ENCODE measurements at places on chromosomes 3 and 15.

- no peak for DNase-seq
Observed at GRCh38 chr3:153257673-153258351, 95.8 kb downstream of the RAP2B start.

DNA sequence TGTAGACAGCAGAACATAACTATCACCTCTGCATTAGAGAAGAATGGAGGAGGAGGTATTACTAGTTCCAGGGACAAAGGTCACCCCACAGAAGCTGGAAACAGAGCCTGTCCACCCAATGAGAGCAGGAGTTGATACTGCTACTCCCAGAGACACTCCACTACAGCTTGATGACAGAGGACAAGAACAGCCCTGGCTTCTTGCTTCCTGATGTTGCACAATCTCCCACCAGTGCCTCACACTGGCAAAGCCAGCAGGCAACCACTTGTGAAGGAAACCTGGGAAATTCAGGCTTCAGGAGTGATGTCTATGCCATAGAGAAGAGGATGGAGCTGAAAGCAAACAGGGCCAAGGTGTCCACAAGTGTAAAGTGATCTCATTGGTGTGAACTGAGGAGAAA is 78.0 kb upstream of the POU1F1 start:
- no peak for DNase-seq

DNA sequence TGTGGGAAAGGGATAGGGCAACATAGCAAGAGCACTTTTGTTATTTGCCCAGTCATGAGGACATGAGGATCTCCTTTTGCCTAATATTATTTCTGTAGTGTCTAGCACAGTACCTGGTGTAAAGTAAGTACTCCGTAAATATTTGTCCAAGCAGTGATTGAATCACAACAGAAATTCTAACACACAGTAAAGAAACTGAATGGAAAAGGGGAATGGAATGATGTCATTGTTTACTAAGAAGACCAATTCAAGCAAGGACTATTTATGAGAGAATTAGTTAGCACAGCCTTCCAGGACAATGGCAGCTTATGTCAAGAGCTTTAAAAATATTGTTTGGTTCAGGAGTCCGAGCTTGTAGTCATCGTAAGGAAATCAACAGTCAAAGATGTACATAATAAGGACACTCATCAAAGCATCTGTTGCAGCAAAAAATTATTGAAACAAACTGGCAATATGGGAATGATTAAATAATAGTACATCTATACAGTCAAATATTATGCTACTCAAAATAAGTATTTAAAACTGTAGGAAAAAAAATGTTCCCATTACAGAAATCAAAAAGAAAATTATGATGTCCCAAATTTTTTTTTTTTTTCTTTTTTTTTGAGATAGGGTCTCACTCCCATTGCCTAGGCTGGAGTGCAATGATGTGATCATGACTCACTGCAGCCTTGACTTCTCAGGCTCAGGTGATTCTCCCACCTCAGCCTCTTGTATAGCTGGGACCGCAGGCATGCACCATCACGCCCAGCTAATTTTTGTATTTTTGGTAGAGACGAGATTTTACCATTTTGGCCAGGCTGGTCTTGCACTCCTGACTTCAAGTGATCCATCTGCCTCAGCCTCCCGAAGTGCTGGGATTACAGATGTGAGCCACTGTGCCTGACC is 17.9 kb downstream of the CAPN7 start:
- DNase-seq = no peak

DNA sequence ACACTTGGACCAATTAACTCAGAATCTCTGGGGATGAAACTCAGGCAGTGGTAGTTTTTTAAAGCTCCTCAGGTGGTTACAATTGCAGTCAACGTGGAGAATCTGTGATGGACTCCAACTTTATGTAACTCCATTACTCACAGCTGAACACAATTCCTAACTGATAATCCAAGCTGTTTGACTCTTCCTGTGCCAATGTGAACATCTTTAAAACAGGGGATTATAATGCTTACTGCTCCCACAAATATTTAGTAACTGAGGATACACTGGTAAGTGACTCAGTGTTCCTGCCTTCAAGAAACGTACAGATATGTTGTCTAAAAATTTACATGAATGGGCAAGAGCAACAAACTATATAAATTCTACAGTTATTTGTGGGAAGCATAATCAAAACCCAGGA is 85.6 kb downstream of the OSBPL10 start:
- DNase-seq = no peak

- DNase-seq = no peak
Observed at GRCh38 chr15:63939531-63940130, 105.9 kb upstream of the HERC1 start.

DNA sequence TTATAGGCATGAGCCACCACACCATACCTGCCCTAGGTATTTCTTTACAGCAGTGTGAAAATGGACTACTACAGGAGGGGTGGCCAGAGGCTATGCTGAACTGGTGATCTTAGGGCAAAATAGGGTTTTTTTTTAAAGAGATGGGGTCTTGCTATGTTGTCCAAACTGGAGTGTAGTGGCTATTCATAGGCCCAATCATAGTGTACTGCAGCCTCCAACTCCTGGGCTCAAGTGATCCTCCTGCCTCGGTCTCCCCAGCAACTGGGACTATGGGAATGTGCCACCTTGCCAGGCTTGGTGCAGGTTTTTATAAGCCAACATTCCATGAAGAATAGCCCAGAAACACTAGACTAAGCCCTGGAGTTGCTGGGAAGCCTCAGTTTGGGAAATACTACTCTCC is 28.6 kb upstream of the TSC22D2 start:
- DNase-seq = no peak

GRCh38 chr3:10600296-10600714 is 94.9 kb upstream of the ATP2B2 start:
- DNase-seq = no peak

DNA sequence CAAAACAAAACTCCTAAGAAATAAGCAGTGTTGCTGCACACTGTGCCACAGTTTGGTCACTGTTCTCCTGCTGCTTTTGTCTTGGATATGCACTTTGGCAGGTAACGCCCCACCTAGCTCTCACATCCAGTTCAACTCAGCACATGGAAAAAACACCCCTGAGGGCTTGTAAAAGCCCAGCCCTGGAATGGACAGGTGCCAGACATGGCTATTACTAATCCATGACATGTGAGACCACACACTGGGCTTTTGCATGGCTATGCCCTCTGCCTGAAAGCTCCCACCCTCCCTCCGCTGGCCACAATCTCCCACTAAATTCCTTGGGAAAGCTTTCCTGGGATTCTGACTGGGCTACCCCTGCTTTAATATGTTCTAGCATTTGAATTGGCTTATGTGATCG is 24.7 kb upstream of the ZBED2 start:
- no peak for DNase-seq

GRCh38 chr15:57994221-57995049 is 71.1 kb downstream of the ALDH1A2 start:
- DNase-seq = no peak

- DNase-seq = no peak
Observed at GRCh38 chr15:80188251-80188650, 35.5 kb downstream of the FAH start.

DNA sequence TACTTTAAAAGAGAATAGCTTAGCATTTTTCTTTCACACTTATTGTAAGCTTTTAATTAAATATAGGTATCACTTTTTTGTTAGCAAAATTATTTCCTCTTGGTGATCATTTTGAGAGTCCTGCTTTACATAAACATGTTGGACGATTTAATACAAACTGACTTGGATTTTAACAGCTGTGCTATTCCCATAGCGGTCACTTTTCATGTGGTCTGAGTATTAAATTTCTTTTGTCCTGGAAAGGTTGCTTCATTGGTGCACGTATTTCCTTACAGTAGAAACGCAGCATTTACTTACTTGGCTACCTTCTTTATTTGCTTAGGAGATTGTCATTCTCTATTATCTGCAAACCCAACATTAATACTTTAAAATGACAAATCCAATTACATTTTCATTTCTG is 109.4 kb downstream of the ATG7 start:
- no peak for DNase-seq

- no peak for DNase-seq
Observed at GRCh38 chr15:96312641-96313335, 17.7 kb upstream of the NR2F2 start.

DNA sequence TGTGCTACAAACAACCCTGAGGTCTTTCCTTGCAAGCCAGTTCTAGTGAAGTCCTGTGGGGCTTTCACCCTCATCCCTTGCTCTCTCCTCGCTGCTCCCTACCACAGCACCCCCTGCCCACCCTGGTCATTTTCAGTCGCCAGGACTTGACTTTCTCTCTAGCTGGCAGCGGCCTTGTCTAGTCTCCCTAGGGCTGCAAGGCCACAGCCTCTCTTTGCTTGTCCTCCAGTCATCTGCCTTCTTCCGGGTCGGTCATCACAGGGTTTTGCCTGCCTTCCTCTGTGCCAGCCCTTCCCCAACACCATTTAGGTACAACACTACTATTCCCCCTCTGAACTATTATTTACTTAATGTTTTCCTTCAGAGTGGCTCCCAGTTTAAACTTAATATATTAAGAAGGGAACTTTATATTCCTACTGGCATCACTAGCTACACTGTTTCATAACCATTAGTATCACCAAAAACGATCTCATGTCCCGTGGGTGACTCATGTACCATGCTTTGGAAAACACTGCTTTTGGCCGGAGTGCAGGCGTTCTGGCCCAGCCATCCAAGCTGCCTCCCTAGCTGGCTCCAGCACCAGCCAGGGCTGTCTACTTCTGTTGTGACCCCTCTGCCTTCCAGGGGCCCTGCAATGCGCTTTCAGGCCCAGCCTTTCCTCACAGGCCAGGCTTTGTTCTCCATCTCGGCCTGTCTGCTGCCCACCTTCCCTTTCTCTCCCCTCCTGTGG is 21.4 kb downstream of the FAH start:
- no peak for DNase-seq

DNA sequence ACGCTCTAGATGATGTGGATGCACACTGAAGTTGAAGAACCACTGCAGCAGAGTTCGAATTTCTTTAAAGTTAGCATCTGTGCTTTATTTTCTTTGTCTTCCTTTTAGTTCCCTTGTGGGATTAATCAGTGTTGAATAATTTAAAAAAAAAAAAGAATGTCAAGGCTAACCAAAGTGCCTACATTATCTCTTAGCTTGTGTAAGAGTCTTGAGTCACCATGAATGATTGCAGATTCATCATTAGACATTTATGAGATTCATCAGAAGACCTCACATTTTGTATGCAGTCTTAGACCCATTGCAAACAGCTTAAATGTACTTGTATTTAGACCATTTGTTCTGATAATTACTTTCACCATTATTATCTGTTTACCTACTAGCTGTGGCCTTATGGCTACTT is 182.2 kb downstream of the FNDC3B start:
- DNase-seq = no peak

DNA sequence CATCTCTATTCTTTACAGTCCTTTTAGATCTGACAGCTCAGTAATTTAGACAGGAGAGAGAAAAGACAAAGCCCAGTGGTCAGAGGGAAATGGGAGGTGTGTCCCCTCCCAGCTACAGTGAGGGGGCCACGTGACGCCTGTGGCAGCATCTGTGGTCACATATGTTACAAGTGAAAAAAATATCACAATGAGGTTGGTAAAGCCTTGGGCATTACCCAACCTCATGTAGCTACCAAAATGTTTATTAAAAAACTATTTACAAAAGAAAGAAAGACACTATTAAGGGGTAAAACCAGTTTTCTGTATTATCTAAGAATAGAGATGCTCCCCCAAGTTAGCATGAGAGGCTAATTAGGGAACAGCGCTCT is 42.9 kb upstream of the PLCL2 start:
- peak; percentile 68 for DNase-seq

DNA sequence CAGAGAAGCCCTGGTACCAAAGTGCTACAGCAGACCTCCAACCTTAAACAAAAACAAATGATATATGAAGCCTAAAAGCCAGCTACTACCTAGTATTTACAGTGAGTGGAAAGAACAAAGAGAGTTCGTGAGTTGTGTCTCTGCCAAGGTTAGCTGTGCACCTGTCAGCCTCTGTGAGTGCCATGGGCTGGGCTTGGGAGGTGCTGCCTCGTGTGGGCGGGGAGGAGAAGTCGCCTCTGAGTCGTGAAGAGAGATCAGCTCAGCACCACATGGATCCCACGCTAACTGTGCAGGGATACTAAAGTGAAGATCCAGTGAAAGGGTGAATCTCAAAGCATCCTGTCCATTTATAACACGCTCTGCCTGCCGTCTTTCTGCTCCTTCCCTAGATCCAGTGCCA is 101.9 kb downstream of the CHDH start:
- no peak for DNase-seq

DNA sequence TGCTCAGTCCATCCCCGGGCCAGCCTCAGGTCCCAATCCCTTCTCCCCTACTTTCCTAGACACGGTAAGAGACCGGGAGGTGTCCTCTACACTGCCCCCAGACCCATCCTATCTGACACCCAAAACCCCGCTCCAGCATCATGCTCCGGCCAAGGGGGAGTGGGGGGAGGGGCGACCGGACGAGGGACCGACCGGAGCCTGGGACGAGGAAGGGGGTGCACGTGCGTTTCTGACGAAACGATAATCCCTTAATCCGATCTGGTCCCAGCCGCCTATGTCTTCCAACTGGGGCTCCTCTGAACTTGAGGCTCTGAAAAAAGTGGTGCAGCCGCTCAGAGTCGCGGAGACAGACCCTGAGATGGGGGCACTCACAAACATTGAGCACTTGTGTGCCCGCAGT is 494 bp downstream of the CPLX3 start:
- DNase-seq = no peak

- no peak for DNase-seq
Observed at GRCh38 chr3:112514527-112515128, 15.4 kb upstream of the BTLA start.

DNA sequence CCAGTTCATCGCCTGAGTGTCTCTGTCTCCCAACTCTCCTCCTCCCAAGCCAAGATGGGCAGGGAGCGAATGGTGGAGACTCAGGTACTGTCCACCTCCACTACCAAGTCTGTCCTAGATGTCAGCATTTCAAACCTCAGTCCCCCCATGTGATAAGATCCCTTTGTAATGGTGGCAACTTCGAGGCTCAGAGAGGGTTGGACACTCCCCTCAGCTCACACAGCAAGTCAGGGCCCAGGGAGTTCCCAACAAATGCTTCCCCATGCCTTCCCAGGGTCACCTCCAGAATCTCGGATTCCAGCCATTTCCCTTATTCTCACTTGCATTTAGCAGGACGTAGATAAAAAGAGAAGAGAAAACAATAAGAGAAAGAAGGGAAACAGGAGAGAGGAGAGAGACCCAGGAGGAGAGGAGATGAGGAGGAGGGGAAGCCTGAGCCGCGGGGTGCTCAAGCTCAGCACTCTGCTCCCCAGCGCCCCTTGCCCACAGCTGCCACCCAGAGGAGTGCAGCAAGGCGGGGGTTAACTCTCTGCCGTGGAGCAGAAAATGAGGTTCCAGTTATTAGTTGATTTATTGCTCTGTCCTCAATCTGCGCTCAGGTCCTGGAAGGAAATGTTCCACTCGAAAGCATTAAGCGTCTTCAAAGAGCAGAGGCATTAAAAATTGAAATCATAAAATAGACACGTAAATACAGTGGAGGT is 84.1 kb upstream of the LINGO1 start:
- no peak for DNase-seq

GRCh38 chr3:172536993-172537419 is 13.8 kb upstream of the TNFSF10 start:
- DNase-seq = no peak

GRCh38 chr3:133271539-133271938 is 128.3 kb upstream of the BFSP2 start:
- DNase-seq = no peak

- no peak for DNase-seq
Observed at GRCh38 chr3:13927295-13927694, 47.4 kb upstream of the WNT7A start.

GRCh38 chr3:105051111-105051510 is 315.6 kb upstream of the ALCAM start:
- DNase-seq = no peak
